ENCODE measurements at places on chromosomes 5 and 9. TPM values are rescaled to one million over a fixed set of nuclear protein-coding genes. Genes with fewer than 3 reads are reported as not detected.

Gene PCDHB16
- 5.6 TPM for total RNA-seq

Gene PCDHA11
- 0.69 TPM for total RNA-seq

GRCh38 chr9:136558373-136558772, 12.5 kb upstream of the NOTCH1 start:
- DNase-seq = no peak

GRCh38 chr5:5298841-5299541, 123.5 kb upstream of the ICE1 start:
- DNase-seq = no peak

GRCh38 chr5:102628441-102629175, 126.5 kb upstream of the PAM start:
- no peak for DNase-seq

- peak; percentile 78 for DNase-seq
These were observed 483.4 kb downstream of the SPATA31A7 start for GRCh38 chr9:61673247-61673646.
